ENCODE measurements at places on chromosomes 5 and 9.

DNA sequence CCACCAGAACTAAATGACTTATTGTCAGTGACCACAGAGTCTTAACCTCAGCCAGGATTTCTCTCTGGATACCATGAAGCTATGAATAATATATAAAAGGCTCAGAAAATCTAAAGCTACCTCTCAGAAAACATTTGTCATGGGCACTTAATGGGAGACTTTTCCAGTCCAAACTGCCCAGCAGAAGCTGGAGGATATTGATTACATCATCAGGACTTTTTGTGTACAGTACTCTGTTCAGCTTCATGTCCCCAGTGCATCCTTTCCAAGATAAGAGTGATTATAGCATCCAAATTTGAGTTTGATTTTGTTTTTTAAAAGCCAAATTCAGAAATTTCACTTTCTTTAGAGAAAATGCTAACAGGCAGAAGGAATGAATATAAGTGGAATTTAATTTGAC lies 123.9 kb upstream of the C6 start:
- no peak for DNase-seq

DNA sequence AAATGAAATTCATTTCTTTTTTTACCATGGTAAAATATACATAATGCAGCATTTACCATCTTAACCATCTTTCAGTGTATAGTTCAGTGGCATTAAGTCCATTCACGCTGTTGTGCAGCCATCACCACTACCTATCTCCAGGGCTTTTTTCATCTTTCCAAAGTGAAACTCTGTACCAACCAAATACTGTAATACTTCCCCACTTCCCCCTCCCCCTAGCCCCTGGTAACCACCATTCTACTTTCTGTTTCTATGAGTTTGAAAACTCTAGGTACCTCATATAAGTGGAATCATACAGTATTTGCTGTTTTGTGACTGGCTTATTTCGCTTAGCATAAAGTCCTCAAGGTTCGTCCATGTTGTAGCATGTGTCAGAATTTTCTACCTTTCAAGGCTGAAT lies 23.4 kb downstream of the SPAAR start:
- no peak for DNase-seq

GRCh38 chr9:12815888-12816287 lies 41.1 kb downstream of the LURAP1L start:
- DNase-seq: no peak

DNA sequence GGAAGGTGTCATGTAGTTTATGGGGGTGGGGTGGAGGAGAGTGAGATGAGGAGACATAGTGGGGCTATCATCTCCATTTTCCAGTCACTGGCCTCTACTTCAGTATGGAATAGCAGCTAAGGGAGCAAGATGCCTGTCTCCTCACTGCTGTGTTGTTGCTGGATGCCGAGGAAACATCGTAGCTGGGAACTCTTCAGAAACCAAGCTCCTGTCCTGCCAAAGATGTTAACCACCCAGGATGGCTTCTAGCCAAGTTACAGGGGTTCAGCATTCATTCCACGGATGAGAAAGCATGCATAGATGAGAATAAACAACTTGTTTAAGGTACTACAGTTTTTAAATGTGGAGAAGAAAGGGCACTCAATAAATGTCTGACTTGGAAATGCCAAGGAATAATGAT lies 226.5 kb downstream of the ASTN2 start:
- DNase-seq: no peak

GRCh38 chr9:89786655-89787054 lies 181.8 kb downstream of the GADD45G start:
- no peak for DNase-seq

- no peak for DNase-seq
Measured at GRCh38 chr5:41094871-41095270, 23.7 kb upstream of the MROH2B start.

GRCh38 chr5:139245637-139246339 lies 47.6 kb upstream of the SIL1 start:
- no peak for DNase-seq

GRCh38 chr9:29200650-29201049 lies 1627.4 kb upstream of the C9orf72 start:
- DNase-seq: no peak

DNA sequence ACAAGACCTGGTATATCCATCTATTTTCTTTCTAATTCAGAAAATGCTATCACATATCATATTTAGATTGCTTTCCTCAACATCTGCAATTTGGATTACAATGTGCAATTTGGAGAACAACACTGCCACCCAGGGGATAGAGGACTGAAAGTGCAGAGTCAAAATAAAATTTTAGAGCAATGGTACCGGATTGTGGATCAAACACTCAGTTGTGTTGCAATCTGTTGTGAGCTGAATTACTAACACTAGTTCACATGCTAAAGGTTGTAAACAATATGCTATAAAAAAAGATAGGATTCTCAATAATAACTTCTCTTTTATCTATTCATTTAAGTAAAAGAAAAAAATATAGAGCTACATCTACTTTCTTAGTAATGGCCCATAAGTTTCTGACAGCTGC lies 11.9 kb upstream of the SRFBP1 start:
- DNase-seq: no peak

- DNase-seq: no peak
Measured at GRCh38 chr5:124981901-124982300, 235.5 kb upstream of the ZNF608 start.

- no peak for DNase-seq
Measured at GRCh38 chr9:130237076-130237475, 28.5 kb upstream of the HMCN2 start.

GRCh38 chr5:1772634-1773033 lies 27.0 kb downstream of the MRPL36 start:
- DNase-seq: no peak

DNA sequence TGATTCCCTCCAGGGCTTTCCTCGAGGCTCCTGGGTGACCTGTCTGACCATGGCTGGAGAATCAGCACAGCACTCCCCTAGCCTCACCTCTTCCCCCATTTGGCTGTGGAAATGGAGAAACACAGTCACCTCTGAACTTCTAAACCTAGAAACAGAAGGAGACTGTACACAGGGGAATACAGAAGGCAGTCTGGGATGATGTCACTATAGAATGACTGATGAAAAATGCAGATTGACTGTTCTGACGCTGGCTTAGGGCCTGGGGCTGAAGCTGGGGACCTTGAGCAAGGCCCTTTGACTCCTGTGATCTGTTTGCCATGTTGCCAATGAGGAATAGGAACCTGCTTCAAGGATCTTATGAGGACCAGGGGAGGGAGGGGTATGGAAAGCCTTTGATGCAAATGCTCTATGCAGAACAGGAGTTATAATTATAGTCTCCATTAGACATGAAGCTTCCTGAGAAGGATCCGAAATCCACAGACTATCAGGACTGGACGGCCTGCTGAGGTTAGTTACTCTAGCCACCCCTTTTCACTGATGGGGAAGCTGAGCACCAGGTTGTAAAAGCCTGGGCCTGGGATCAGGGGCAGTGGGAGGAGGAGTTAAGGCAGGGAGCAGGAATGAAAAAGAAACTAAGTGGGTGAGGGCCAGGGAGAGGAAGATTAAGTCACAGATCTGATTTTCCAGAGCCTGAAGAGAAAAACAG lies 24.4 kb upstream of the ANXA6 start:
- DNase-seq: no peak

- DNase-seq: no peak
Measured at GRCh38 chr5:207599-207998, 10.4 kb downstream of the CCDC127 start.

- no peak for DNase-seq
Measured at GRCh38 chr5:5710471-5710870, 288.0 kb downstream of the ICE1 start.

DNA sequence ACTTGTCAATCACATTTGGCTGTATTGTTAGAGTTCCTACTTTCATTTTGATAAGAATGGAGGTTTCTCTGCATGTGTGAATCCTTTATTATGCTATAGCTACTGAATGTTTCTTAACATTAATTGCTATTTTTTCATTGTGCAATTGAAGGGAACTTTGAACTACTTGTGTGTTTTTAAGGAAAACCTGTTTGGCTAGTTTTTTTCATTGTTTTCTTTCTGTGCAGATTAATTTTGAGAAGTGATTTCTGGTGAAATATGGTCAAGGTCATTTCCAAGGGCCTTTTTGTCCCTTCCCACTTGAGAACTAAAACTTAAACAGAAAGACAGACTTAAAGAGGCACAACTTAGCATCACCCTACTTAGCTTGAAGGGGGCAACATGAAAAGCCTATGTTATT lies 1309.2 kb upstream of the WWC1 start:
- DNase-seq: no peak

DNA sequence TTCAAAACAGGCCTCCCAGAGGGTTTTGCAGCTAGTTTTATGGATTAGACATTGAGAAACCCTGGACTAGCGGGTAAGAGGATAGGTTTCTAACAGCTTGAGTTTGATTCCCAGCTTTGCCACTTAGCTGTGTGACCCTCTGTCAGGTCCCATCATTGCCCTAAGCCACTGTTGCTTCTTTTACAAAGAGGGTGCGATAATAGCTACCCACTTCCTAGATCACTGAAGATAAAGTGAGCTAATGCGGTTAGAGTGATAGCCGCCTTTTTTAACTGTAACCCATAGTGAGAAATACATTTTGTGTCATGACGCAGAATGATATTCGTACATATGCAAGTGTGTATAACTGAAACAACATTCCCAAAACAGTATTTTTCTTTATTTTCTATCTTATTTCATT lies 40.3 kb downstream of the CSF1R start:
- DNase-seq: no peak

- DNase-seq: no peak
Measured at GRCh38 chr5:12623408-12623807, 719.2 kb upstream of the CTNND2 start.

DNA sequence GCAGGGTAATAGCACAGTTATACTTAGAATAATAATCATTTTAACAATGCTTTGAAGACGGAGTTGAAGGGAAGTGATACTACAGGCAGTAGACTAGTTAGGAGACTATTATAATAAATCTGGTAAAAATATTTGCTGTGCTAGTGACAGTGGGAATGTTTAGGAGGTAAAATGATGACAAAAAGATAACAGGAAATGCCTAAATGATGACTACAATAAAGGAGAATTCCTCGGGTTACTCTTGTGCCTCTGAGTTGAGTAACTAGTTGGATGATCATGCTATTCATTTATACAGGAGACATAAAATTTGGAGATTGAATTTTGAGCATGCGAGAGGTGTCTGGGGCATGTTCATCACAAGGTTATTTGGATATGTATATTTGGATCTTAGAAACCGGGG lies 32.2 kb upstream of the PAM start:
- DNase-seq: no peak

DNA sequence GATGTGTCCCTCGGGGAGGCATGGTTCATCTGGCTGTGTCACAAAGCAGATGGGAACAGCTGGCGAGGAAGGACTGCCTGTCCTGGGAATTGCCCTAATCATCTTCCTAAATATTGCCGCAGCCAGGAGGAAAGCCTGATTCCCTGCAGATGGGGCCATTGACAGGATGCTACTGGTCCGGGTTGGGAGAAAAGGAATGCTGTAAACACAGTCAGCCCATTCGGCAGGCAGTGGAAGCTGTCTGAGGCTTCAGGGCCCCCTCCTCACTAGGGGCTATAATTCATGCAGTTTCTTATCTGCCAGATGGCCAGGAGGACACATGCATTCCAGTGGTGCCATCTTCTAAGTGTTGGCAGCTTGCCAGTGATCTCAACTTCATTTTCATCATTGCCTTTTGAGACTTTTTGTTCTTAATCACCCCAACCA lies 110.3 kb downstream of the KCNIP1 start:
- DNase-seq: no peak

DNA sequence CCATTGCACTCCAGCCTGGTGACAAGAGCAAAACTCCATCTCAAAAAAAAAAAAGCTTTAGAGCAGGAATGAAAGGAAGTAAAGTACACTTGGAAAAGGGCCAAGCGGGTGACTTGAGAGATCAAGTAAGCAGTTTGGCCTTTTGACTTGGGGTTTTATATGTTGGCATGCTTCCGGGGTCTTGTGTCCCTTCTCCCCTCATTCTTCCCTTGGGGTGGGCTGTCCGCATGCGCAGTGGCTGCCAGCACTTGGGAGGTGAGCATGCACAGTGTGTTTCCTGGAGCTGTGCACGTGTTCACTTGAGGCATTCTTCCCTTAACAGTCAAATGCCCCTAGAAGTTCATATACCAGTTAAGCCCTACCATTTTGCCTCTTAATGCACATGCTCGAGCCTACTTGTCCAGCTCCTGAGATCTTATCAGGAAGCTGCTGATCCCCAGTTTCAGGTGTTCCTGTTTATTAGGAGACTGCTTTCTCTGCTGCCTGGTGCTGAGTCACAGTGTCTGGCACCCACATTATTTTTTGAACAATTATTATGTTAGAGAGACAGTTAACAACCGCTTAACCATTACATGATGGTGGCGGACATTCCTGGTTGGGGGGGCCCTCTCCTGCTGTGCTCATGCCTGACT lies 32.6 kb upstream of the PRRC2B start:
- DNase-seq: no peak

DNA sequence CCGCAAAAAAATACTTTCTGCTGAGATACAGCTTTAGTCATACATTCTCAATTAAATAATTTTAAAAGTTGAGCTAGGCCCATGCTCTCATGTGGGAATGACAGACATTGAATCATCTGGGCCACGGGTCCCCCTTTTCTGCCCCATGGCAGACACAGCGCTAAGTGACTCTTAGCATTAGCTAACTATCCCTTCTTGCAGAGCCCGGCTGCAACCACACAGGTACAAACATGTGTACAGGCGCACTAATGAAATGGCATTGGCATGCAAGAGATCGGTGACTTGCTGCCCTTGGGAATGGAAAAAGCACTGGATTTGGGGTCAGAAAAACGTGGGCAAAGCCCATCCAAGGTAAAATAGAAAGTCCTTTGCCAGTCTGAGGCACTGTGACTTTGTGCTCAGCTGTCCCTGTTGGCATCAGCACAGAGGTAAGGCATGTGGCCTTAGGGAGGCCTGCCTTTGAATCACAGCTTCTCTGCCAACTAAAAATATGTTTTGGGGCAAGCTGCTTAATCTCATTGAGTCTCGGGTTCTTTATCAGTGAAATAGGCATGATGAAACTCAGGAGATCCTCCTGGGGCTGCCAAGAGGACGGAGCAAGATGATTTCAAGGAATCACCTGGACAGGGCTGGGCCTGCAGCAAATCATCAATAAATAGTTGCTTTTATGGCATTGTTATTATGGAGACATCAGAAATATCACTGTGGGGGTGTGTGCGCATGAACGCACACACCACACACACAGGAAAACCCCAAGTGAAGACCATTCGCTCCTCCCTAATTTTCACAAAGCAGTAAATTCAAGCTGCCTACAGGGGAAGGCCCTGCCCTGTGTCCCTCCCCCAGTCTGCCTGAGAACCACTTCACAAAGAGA lies 54.2 kb downstream of the WHRN start:
- DNase-seq: no peak

Data from stimulated activated CD4-positive, alpha-beta T cell treated with anti-CD3 and anti-CD28 coated beads, Interleukin-12 subunit alpha, Interleukin-12 subunit beta, amount 100 ng/mL, for 48 hours (primary cell).